ENCODE measurements at places on chromosomes 6 and 20.

GRCh38 chr6:165695722-165696515 lies 32.9 kb upstream of the PDE10A start:
- no peak for DNase-seq

GRCh38 chr6:151639750-151640149 lies 145.9 kb downstream of the CCDC170 start:
- no peak for DNase-seq

- DNase-seq: no peak
Measured at GRCh38 chr20:23130622-23131140, 44.6 kb upstream of the CD93 start.

GRCh38 chr6:73394577-73395354 lies at the start of gene DDX43:
DDX43 (plus strand) TSS chr6:73394828; CDS start chr6:73394906, 78 bp downstream.
- DNase-seq: no peak

GRCh38 chr20:43096931-43097260 lies 92.8 kb downstream of the PTPRT start:
- DNase-seq: no peak

- DNase-seq: no peak
Measured at GRCh38 chr20:46351357-46352058, 43.2 kb upstream of the CDH22 start.

DNA sequence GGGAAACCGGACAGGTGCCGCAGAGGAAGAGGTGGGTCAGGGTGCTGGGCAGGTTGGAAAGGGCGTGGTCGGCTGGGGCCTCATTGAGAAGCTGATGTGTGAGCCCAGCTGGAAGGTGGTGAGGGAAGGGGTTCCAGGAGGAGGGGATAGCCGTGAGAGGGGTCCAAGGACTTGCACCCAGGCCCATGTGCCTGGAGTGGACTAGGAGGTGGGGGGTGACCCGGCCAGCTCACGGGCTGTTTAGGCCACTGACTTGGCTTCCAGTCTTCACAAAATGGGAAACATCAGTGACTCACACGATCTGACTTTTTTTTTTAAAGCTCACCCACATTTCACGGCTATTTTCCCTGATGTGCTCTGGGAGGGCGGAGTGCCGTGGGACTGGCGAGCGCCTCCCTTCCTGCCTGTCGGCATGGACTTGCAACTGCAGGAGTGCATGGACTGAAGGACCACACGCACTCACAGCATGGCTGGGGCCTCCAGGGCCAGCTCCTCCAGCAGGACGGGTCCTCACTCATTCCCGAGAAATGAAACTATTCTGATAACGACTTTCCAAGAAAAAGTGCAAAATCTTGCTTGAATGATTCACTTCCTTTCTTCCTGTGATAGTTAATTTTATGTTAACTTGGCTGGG lies 13.5 kb upstream of the PDE10A start:
- DNase-seq: no peak

- no peak for DNase-seq
Measured at GRCh38 chr6:105892577-105893262, 193.4 kb upstream of the PRDM1 start.

- DNase-seq: peak; percentile 76
Measured at GRCh38 chr6:112037783-112038216, 16.1 kb upstream of the CCN6 start.

GRCh38 chr20:59657459-59658046 lies 53.2 kb downstream of the PHACTR3 start:
- DNase-seq: no peak

- DNase-seq: peak; percentile 84
Measured at GRCh38 chr6:100296810-100297544, 167.7 kb downstream of the SIM1 start.

DNA sequence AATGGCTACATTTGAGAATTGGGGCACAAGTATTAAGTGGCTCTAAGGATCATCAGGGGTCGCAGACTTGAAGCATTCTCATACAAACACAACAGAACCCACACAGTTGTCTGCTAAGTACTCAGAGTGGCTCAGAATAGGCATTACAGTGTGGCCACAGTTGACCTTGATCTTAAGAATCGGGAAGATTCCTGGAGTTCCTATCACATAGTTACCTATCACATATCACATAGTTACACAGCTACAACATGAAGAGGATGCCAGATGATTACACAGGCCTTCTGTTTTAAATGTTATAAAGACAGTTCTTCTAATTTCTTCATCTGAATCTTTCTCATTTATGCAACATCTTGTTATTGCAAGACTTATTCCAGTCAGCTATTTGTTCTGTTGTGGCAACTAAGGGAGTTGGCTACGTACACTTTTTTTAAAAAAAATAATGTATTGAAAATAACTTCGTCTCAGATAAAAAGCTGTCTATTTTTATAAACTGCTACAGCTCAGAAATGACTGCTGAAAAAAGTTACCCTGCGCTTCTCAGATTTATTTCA lies 129.0 kb downstream of the REV3L start:
- no peak for DNase-seq

- DNase-seq: no peak
Measured at GRCh38 chr20:55140631-55141030, 665.2 kb downstream of the DOK5 start.

DNA sequence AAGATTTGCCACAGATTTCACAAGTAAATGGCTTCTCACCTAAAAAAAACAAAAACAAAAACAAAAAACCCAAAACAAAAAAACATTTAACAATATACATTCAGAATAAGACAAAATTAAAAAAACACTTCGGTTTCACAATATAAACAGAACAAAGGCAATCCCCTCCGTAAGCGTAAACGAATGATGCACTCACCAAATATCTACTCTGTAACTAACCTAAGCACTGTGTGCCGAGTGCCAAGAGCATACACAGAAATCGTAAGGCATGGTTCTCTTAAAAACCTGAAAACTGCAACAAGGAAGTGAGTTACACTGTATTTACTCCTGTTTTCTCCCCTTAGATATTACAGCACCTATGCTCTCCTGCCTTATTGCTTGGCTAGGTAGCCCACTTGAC lies 12.1 kb upstream of the MICAL1 start:
- no peak for DNase-seq

DNA sequence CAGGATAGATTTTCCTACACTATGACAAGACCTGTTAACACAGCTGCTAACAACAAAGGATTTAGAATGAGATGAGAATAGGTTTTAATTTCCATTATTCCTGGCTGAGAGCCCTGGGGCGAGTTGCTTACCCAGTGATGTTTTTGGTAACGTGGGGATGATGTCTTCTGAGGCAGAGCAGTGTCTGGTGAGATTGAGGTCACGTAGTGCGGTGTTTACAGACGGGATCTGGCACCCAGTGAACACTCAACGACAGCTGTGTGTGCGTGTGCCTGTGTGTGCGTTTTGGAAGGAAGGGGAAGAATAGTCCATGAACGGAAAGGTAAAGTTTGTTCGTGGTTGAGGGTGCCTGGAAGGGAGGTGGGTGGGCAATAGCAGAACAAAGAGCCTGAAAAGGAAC lies 384.7 kb downstream of the C6orf118 start:
- DNase-seq: no peak

DNA sequence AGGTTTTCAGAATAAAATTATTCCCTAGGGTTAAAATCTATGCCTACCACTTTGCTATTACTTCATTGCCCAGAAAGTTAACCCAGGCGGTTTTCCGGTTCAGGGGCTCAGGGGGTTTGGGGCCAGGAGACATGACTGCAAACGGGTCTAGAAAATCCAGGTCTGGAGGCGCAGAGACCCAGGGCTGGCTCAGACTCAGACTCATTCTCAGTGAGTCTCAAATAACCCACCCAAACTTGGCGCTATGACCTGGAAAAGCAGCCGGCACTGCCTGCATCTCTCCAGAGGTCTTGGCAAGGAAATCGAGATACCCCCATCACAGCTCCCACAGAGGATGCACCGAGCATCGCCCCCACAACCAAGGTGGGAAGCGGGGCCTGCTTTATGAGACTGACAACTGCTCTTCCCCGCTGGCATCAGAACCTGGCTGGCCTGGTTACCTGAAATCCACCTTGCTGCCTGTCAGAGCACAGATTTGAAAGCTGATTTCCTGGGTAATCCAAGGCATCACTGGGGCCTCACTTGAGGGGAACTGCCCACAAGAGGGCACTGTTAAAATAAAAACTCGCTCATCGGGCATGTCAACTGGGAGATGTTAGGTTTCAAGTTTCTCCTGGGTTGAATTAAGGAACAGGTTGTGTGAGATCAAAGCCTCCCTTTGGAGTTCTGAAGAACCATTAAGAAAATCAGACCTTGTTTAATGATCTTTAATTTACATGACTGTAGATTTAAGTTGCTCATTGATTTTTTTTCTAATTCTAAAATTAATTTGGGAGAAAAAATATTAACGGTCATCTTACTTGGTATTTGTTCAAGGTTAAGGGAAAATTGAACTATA lies 55.1 kb downstream of the KIF16B start:
- DNase-seq: no peak

DNA sequence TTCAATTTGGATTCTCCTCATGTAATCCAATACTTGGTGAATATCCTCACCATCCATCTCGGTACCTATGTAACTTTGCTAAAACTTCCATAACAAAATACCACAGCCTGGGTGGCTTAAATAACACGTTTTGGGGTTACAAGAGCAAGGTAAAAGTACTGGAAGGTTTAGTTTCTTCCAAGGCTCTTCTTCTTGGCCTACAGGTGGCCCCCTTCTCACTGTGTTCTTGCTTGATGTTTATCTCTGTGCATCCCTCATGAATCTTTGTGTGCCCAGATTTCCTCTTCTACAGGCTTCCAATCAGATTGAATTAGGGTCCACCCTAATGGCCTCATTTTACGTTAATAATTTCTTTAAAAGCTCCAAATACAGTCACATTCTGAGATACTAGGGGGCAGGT lies 163.3 kb upstream of the HCRTR2 start:
- no peak for DNase-seq

DNA sequence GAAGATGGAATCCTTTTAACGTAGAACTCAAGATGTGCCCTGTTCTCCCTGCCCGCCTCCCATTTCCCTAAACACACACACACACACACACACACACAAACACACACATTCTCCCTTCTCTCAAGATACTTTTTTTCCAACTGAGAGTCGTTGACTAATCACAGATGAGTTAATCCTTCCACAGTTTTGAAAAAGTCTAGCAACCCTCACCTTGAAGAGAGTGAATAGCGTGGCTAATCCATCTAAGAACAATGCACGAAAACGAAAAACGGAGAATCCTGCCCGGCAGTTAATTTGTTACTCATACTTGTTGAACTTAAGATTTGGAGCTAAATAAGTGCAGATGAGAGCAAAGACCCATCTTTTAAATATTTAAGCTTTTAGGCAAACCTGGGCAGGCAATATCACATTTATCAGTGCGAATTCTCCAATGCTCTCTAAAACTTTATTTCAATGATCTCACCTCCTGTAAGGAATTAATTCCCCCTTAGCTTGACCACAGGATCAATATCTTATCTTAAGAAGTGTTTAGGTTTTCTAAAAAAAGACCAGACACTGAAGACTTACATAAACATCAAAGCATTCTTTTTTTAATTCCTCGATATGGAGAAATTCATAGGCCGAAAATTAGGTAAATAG lies 1.1 kb downstream of the AGPAT4 start:
- no peak for DNase-seq

DNA sequence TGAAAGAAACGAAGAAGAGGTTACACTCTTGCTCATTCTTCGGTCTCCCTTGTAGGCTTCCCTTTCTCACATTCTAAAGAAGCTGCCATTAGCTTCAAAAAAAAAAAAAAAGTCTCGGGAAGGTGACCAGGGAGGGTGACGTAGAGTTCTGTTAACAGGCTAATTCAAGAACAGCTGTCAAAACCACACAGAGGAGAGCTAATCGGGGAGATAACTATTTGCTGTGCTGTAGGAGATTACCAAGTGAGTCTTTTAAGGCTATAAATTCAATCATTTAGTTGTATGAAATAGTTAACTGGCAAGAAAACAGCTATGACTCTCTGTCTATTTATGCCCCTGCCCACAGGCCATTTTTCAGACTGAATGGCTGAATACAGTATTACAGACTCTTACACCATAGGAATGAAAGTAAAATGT lies 256.8 kb downstream of the SYNE1 start:
- peak; percentile 75 for DNase-seq

DNA sequence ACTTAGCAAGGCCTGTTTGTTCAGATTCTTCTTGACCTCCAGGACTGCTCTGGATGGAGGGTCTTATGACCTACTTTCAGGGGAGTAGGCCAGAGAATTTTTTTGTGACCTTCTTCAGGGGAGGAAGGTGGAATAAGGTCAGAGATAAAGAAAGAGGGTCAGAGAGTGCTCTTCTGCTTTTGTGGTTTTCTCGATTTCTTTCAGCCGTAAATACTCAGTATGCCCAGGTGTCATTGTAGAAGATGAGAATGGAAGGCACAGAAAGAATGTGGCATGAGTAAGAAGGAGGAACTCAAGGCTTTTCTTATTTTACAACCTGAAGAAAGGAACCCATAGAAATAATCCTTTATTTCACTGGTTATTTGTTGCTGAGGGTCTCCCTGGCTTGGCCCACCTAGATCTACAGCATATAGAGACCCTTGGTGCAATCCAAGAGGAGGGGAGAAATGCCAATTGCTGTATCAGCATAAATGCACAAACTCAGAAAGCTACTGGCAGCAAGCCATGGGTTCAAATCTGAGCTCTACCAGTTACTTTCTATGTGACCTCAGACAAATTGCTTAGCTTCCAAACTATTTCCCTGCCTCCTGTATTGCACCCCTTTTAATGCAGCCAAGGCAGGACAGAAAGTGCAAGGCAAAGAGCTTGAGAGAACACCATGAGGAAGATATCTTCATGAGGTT lies 68.0 kb downstream of the OLIG3 start:
- DNase-seq: no peak

DNA sequence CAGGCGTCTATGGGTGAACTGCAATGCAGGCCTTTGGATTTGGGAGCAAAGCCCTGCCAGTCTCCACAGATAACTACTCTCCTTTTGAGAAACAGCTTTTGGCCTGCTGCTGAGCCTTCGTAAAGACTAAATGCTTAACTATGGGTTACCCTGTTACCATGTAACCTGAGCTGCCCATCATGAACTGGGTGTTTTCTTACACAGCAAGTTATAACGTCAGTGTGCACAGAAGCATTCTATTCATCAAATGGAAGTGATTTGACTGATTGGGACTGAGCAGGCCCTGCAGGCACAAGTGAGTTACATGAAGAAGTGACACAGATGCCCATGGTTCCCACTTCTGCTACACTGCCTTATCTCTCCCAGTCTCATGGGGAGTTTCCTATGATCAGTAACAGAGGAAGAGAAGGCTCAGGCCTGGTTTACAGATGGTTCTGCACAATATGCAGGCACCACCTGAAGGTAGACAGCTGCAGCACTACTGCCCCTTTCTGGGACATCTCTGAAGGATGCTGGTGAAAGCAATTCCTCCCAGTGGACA lies 319.1 kb downstream of the CD83 start:
- DNase-seq: no peak

GRCh38 chr20:5746064-5746463 lies 4.1 kb upstream of the SHLD1 start:
- no peak for DNase-seq
